Fibroblast of skin of back (primary cell): ENCODE measurements at places on chromosomes 12 and 14.

GRCh38 chr12:66379616-66380015 is 77.3 kb downstream of the HELB start:
- no peak for DNase-seq

- no peak for DNase-seq
These were observed 139.0 kb downstream of the SYNE2 start for GRCh38 chr14:63991833-63992232.

GRCh38 chr12:57223191-57224165 is 6.0 kb upstream of the SHMT2 start:
- no peak for DNase-seq

DNA sequence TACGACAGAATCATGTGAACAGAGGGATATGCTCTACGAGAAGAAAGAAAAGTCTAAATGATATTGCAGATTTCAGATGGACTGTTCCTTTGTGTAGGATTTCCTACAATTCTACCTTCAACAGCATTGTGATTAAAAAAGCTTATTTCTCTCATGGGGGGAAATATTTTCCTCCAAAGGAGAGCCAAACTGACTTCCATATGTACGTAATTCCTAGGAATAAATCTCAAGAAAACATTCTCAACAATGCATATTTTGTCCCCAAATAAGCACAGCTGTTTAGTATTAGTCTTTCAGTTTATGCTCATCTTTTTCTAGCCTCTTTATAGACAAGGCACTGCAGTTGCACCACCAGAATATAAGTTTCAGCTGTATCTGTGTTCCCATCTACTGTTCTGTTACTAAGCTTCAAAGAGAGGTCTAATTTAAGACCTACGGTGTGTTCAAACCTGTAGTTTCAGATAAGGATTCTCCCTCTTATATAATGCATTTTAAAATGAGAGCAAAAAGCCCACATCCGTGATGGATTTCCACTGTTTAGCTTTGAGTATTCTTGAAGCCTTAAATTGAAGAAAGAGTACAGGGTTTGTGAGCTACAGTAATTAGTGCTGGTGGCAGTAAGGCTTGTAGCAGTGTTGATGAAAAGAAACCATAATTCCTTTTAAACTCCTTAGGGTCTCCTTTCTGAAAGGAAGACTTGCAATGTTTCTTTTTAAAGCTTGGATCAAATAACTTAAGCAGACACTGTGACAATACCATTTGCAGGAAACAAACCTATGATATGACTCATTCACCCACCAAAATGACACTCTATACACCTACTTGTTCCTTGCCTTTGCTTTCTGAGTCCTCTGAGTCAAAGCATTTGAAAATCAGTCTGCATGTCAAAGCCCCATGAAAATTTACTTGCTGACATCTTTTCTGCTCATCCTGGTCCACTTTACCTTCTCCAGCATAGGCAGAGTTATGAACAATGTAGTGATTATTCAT is 754.1 kb downstream of the NOVA1 start:
- no peak for DNase-seq

DNA sequence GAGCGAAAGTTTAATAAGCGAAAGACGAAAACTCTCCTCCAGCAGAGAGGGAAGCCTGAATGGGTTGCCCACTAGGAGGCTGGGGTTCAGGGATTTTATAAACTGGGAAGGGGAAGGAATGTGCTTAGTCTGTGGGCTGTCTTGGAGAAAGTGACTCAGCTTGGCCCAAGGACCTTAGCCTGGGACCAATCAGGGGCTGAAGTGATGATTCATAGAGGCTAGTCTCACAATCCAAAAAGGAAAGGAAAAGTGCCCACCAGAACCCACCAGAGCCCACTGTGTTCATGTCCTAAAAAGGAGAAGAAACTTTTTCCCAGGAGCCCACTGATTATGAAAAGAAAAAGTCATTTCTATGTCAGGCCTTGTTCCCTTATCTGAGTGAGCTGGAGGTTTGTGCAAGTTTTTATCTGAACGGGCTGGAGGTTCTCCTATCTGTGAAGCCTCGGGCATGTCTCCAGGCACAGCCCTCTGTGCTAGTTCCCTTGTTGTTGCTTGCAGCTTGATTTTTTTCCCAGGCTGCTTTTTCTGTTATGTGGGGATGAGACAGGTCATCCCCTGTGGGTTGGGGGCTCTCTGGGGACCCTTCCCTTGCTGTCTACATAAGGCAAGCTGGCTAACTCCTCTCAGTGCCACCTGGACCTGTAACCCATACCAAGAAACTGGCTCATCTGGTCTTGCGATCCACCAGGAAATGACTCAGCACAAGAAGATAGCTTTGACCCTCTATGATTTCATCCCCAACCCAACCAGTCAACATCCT is 8.3 kb upstream of the GOLGA5 start:
- peak; percentile 91 for DNase-seq

GRCh38 chr12:14310866-14311265 is 54.6 kb upstream of the ATF7IP start:
- no peak for DNase-seq

DNA sequence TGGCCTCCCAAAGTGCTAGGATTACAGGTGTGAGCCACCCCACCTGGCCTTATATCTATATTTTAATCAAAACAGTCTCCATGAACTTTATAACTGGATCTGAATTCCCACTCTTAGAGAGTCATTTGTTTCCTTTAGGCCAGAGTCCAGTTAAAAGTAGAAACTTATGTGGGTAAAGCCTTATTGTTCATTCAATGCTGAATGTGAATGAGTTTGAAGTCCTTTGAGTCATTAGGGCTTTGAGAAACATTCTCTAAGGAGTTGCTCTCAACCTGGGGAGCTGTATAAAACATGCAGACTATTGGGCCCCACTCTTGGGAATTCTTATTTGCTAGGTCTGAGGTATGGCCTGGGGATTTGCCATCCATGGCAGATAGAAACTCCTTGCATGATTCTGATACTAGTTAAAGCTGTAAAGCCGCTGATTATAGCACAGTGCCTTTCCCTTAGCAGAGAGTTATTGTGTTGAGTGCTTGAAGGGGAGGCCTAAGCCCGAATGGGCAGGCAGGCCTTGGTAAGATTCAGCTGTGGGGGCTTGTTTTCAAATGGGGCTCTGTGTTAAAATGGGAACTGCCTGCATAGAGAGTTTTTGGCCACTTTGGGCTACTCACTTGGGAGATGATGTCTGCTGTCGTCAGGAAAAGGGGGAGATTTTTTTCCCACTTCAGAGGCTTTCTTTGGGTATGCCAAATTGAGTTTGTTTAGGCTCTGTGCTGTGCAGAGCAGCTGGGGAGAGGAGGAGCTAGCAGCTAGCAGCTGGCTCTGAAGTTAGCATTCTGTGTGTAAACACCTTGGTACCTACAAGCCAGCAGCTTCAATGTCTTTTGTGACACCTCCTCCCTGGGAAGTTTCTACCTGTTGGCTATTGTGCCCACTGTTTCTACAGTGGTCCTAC is 117.5 kb downstream of the DACT1 start:
- DNase-seq = no peak

DNA sequence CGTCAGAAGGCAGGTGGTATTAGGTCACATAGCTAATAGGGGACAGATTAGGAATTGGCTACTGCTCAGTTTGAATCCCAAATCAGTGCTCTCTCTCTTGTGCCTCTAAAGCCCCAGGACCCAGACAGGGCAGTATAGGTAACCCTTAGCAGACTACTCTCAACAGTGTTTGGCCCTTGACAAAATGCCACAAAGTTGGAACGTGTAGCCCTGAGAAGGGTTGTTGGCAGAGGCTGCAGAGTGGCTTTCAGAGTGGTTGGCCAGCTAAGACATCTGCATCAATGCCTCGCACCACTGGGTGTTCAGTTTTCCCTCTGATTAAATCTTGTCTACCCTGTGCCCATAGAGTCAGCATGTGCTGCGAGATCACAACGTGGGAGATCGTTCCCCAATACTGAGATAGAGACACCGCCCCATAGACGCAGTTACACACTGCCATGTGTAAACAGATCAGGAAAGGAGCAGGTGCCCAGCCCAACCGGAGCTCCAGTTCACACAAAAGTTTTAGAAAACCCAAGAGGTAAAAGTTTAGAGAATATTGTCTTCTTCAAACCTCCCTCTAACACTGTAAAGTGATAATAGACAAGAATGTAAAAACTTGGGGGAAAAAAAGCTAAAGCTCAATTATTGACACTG is 48.3 kb downstream of the EML1 start:
- DNase-seq = no peak

DNA sequence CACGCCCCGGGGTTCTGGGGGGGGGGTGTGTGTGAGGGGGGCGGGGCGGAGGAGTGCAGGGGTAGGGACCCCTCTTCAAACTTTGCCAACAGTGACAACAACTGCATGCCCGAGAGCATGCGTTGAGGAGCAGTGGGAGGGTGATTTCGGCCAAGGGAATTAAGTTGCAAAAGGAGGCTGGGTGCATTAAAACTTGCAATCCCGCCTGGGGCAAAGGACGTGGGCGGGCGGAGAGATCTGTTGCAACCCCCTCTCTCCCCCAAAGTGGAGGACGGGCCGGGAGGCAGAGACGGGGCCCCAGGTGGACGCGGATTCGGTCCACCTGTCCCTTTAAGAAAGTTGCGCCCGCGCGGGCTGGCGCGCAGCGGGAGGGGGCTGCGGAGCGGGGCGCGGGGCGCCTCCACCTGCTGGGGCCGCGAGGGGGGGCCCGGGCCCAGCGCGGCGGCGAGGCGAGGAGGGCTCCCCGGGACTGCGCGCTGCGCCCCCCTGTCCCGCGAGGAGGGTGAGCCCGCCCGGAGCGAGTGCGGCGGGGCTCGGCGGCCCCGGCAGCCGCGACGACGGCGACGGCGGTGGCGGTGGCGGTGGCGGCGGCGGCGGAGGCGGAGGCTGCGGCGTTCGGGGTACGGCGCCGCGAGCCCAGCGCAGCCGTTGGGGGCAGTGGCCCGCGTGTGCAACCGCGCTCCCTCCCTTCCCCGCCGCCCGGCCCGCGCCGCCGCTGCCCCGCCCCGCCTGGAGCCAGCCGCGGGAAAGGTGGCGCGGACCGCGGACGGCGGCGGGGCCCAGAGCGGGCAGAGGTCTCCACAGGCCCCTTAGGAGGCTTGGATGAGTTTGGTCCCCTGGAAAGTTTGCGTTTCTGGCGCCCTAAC is 530 bp upstream of the FOXN4 start:
- no peak for DNase-seq

DNA sequence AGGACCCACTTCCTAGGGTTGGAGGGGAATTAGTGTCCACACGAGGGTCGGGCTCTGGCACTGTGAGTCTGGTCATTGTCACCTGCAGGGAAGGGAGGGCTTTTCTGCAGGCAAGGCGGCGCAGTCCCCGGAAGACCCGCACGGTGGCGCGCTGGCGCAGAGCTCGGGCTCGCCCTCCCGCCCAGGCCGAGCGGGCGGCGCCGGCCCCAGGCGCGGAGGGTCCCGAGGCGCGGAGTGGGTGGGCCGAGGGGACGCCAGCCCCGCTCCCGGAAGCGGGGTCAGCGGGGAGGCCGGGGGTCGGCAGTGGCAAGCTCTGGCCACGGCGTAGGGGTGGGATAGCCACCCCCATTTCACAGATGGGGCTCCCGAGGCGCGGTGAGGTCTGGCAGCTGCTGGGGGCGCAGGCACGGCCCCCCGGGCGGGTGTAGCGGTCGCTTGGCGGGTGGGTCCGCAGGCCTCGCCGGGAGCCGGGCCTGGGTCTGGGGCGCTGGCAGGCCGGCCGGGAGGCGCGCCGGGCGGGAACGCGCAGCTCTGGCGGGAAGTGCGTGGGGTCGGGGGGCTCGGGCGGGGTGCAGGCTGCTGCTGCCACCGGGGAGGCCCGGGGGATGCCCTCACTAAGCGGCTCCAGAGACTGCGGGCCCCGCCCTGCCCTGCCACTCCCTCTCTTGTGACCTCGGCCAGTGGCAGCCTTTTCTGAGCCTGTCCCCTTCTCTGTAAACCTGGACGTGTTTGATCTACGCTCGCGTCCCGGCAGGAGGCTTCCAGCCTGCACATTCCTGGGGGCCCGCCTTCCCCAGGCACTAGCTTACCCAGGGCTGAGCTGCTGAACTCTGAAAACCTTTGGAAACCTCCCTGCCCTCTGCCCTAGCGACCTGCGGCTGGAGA is 46.1 kb downstream of the CYP46A1 start:
- DNase-seq = peak; percentile 46
